Activated CD4-positive, alpha-beta T cell treated with anti-CD3 and anti-CD28 coated beads, Interleukin-2, amount 10 ng/mL, durations not matched to agents 24 days and 14 days (primary cell): ENCODE measurements at places on chromosomes 11 and 22. TPM values are rescaled to one million over a fixed set of nuclear protein-coding genes. Genes with fewer than 3 reads are reported as not detected.

CHADL gene
- total RNA-seq: 0.33 and 0.47 TPM in 2 replicates

FOLH1 gene
- not detected in 2 replicates for total RNA-seq

NNMT gene
- not detected in 2 replicates for total RNA-seq

TRIM48 gene
- not detected in 2 replicates for total RNA-seq

DNA sequence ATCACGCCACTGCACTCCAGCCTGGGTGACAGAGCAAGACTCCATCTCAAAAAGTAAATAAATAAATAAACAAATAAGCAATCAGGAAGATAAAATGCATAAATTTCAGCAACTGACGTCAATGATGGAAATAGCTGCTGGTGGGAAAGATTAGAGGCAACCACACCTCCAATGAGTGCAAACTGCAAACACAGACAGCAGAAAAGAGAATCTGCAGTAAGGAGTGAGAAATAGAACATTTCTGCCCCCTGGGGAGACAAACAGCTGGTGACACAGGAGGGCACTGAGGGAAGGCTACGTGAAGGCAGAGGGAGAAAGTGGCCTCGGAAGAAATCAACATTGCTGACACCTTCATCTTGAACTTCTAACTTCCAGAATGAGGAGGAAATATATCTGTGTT is 6.5 kb downstream of the PI4KA start:
- no peak for DNase-seq
- H3K4me1 ChIP-seq: peaks cover 16% of the 10 kb centered on the region
- no peak overlapping the region for H3K4me3 ChIP-seq
- peaks cover 3% of the 10 kb centered on the region for H3K36me3 ChIP-seq

DNA sequence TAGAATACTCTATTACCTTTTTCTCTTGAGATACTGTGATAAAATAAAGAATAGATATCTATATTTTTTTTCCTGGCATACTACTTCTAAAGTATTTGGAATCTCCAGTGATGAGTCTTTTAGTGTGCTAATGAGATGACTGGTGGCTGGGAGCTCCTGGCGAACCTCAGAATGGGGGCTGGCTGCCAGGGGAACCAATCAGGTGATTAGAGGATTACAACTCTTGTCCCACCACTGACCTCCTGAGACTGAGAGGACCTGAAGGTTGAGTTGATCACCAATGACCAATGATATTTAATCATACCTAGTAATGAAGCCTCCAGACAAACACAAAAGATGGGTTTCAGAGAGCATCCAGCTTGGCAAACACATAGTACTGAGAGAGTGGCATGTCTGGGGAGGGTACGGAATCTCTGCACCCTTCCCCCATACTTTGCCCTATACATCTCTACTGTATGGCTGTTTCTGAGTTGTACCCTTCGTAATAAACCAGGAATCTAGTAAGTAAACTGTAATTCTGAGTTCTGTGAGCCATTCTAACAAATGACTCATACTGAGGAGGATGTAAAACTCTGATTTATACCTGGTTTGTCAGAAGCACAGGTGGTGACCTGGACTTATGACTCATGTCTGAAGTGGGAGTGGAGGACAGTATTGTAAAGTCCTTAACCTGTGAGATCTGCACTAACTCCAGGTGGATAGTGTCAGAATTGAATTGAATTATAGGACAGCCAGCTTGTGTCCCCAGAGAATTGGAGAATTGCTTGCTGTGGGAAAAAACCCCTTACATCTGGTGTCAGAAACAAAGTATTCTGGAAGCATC is 325.3 kb upstream of the LRRC4C start:
- H3K4me1 ChIP-seq: no peaks in the 10 kb centered on the region
- no peaks in the 10 kb centered on the region for H3K27me3 ChIP-seq
- H3K36me3 ChIP-seq: no peaks in the 10 kb centered on the region
- no peak overlapping the region for H3K27ac ChIP-seq

- peaks cover 78% of the 10 kb centered on the region for H3K4me1 ChIP-seq
- no peaks in the 10 kb centered on the region for H3K27me3 ChIP-seq
- peaks cover 77% of the 10 kb centered on the region for H3K36me3 ChIP-seq
- peak overlapping the region; percentile 93 for H3K4me3 ChIP-seq
- peak overlapping the region; percentile 85 for H3K27ac ChIP-seq
Observed at GRCh38 chr11:3835751-3836150, 5.0 kb downstream of the RHOG start.

- peaks cover 1% of the 10 kb centered on the region for H3K27me3 ChIP-seq
- no peak overlapping the region for H3K27ac ChIP-seq
- no peaks in the 10 kb centered on the region for H3K4me1 ChIP-seq
- H3K4me3 ChIP-seq: no peak overlapping the region
- no peaks in the 10 kb centered on the region for H3K36me3 ChIP-seq
- DNase-seq: peak; percentile 70
Observed at GRCh38 chr11:7353100-7353499, 101.4 kb downstream of the SYT9 start.

GRCh38 chr11:36899800-36900199 is 301.8 kb upstream of the RAG2 start:
- no peak for DNase-seq
- H3K4me1 ChIP-seq: no peaks in the 10 kb centered on the region
- no peak overlapping the region for H3K27ac ChIP-seq
- no peaks in the 10 kb centered on the region for H3K36me3 ChIP-seq

DNA sequence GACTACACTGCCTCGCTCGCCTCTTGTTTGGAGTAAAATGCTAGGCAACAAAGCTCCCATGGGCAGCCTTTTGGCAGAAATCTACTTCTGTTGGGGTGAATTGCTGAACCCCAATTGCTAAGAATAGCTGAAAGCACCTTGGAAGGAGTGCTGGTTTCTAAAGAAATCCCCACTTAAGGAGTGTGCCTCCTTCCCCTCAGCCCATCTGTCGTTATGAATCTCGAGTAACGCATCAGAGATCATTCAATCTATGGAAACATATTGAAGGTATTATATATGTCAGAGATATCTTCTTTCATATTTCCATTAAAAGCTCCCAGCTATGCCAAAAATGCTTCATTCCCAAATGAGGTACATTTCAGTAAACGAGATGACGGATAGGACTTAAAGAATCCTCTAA is 229.6 kb upstream of the BLID start:
- H3K4me3 ChIP-seq: no peak overlapping the region
- H3K27me3 ChIP-seq: no peaks in the 10 kb centered on the region
- DNase-seq: no peak
- no peaks in the 10 kb centered on the region for H3K36me3 ChIP-seq
- H3K27ac ChIP-seq: no peak overlapping the region

DNA sequence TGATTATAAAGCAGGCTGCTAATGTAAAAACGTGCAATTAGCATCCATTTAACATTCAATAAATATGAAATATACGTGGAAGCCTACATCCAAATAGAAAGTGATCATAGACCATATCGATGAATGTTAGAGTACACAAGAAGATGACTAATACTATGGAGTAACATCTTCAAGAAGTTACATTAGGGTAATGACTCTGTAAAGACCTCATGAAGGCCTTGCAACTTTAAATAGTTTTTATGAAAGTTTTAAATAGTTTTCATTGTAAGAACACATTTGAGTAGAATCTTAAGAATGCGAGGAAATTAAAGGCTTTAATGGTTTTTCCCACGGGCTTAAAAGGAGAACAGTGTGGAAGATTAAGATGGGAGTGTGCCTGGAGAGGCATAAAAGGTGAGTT is 1.4 kb downstream of the TRIM34 start:
- H3K4me3 ChIP-seq: peak overlapping the region; percentile 92
- H3K36me3 ChIP-seq: peaks cover 11% of the 10 kb centered on the region
- peaks cover 44% of the 10 kb centered on the region for H3K4me1 ChIP-seq
- no peaks in the 10 kb centered on the region for H3K27me3 ChIP-seq

DNA sequence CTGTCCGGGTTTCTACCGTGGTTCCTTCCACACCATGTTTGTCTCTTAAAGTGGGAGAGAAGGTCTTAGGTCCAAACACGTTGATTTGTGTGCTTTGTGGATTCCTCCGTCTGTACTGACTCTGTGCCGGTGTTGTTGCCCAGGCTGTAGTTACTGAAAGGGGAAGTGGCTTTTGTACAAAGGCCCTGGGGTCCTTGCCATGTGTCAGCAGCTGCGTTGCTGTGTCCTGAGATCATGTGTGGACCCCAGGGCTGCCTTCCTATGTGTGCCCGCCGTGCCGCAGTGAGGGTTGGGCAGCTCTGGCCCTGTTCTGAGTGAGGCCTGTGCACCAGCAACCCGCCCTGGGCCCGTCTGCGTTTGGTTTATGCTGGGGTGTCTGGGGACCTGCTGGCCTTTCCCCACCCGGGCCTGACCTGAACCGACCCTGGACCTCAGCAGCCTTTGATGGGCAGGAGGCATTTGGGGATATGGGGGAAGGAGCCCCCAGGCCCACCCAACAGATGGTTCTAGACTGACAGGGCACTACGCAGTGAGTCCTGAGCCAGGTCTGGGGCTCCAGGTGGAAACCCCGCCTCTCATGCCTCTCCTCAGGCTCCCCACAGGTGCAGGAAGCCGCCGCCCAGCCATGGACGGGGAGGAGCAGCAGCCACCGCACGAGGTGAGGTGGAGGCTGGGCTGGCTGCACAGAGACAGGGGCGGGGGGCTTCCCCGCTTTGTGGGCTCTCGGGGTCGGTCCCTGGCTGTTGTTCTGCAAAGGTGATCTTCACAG is 6.9 kb downstream of the TRABD start:
- DNase-seq: peak; percentile 76
- H3K27ac ChIP-seq: peak overlapping the region; percentile 98
- H3K4me3 ChIP-seq: peak overlapping the region; percentile 93
- peaks cover 28% of the 10 kb centered on the region for H3K4me1 ChIP-seq
- H3K36me3 ChIP-seq: peaks cover 22% of the 10 kb centered on the region

- no peak overlapping the region for H3K27ac ChIP-seq
- DNase-seq: no peak
- H3K4me1 ChIP-seq: peaks cover 28% of the 10 kb centered on the region
- H3K36me3 ChIP-seq: no peaks in the 10 kb centered on the region
Observed at GRCh38 chr11:111438846-111439520, 59.9 kb upstream of the POU2AF1 start.

- H3K4me3 ChIP-seq: no peak overlapping the region
- H3K4me1 ChIP-seq: no peaks in the 10 kb centered on the region
- no peaks in the 10 kb centered on the region for H3K36me3 ChIP-seq
Observed at GRCh38 chr11:29317694-29318093, 699.1 kb downstream of the KCNA4 start.
